NCI-H446 treated with DMSO at 0.1 percent for 48 hours (cell line): ENCODE measurements at places on chromosomes 5 and 9.

- DNase-seq = no peak
Observed at GRCh38 chr5:136814619-136815378, 449.5 kb upstream of the TRPC7 start.

- no peak for DNase-seq
Observed at GRCh38 chr5:140554454-140554853, 2.8 kb downstream of the SRA1 start.

DNA sequence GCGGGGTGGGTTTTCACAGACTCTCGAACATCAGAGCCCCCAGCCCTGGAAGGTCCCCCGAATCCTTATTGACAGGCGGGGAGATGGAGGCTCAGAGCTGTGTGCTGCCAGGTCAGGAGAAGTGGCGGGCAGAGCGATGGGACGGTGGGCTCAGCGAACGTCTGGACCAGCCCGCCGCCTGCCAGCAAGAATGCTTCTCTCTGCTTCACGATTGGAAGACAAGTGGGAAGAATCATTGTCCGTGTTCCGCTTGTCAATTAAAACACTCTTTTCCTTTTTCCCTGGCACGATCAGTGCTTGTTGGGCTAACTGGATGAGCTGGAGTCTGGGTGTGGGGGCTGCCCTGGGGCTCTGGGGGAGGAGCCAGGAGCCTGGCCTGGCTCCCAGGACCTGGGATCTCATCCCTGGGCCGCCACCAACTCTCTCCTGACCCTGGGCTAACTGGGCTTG, 1.6 kb downstream of the COL5A1 start:
- DNase-seq = no peak

DNA sequence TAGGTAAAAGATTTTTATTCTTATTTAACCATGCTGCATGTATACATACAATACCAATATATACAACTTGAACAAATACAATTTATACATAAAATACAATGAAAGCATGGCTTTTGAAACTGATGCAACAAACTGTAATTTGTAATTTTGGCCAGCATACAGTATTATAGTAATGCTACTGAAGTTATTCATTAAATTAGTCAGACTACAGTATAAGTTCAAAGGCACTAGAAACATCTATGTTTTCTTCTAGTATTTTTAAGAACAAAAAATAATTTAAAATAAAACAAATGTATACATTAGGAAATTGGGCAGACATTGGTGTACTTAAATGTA, 18.8 kb downstream of the IL4 start:
- DNase-seq = no peak

DNA sequence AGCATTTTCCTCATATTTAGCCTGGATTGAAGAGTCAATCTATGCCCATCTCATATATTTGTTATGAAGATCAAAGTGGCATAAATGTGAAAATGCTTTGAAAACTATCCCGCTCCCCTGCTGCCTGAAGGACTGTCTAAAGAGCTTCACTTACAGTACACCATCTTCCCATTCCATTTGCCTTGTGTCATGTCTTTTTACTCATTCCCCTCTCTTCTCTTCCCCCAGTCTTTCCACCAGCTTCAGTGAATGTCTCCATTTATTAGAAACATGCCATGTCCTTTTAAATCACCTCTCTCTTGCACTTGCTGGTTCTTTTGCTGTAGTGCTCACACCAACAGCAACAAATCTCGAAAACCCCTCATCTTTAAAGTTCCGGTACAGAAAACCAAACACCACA, 192.7 kb upstream of the SGCD start:
- no peak for DNase-seq

- no peak for DNase-seq
Observed at GRCh38 chr5:65034029-65034812, 265.5 kb downstream of the CWC27 start.

DNA sequence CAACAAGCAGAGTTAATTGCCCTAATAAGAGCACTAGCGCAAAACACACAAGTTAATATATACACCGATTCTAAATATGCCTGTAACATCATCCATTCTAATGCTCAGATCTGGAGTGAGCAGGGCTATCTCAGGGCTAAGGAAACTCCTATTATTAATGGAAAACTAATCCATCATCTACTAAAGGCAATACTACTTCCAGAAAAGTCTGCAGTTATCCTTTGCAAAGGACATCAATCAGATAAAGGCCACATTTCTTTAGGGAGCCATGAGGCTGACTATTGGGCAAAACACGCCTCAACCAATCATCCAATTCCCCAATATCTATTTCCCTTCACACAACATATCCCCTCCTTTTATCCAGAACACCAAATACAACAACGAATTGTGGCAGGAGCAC, 1032.3 kb upstream of the NUDT12 start:
- no peak for DNase-seq

DNA sequence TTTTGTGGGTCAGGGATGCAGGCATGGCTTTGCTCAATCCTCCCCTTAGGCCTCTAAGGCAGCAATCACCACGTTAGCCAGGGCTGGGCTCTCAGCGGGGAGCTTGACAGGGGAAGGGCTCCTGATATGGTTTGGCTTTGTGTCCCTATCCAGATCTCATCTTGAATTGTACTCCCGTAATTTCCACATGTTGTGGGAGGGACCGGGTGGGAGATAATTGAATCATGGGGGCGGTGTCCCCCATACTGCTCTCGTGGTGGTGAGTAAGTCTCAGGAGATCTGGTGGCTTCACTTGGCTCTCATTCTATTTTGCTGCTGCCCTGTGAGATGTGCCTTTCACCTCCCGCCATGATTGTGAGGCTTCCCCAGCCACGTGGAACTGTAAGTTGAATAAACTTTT, 11.5 kb upstream of the IRX4 start:
- no peak for DNase-seq

- no peak for DNase-seq
Observed at GRCh38 chr5:95027151-95027721, 257.7 kb downstream of the MCTP1 start.

GRCh38 chr9:74755355-74755754, 132.4 kb downstream of the TRPM6 start:
- no peak for DNase-seq

DNA sequence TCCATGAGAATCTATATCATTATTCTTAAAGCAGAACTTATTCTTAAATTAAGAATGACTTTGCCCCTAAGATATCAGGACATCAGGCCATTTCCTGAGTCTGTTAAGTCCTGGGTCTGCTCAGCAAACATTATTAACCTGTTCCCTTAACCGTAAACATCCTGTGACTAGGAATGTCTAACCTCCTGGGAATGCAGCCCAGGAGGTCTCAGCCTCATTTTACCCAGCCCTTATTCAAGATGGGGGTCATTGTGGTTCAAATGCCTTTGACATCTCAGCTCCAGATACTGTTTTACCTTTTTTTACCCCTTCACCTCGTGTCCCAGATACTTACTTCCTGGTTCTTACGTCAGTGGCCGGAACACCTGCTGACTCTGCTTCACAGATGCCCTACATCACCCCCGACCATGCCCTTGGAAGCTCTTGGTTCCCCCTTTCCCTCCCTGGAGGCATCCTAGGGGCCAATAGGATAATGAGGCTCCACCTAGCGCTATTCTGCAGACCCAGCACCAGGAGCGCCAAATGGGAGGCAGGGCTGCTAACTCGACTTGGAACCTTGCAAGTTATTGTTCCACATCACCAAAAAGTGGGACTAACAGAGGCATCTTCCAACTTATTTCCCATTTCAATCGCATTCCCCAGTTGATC, 182.5 kb downstream of the MED10 start:
- DNase-seq = no peak

GRCh38 chr5:72325566-72326305, 5.6 kb downstream of the PTCD2 start:
- peak; percentile 26 for DNase-seq

DNA sequence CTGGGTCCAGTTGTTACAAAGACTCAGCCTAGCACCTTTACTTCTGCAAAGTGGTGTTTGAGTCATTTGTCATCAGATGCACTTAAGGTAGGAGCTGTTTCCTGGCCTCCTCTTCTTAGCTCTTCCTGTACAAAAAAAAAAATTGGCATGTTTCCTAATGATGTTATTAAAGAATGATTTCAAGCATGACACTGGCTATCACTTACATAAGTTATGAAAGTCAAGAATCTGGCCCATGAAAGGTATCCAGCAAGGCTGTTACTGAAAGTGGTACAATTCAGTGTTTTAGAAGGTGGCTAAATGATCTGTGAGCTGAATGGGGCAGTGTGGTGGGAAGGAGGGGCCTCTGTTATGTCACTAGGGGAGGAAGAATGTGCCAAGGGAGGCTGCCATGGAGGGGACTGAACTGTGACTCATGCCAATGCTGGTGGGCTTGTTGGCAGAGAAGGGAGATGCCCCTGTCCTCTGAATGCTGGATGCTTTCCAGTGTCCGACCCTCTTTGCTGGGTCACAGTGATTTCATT, 175.1 kb upstream of the MAP1B start:
- peak; percentile 72 for DNase-seq

DNA sequence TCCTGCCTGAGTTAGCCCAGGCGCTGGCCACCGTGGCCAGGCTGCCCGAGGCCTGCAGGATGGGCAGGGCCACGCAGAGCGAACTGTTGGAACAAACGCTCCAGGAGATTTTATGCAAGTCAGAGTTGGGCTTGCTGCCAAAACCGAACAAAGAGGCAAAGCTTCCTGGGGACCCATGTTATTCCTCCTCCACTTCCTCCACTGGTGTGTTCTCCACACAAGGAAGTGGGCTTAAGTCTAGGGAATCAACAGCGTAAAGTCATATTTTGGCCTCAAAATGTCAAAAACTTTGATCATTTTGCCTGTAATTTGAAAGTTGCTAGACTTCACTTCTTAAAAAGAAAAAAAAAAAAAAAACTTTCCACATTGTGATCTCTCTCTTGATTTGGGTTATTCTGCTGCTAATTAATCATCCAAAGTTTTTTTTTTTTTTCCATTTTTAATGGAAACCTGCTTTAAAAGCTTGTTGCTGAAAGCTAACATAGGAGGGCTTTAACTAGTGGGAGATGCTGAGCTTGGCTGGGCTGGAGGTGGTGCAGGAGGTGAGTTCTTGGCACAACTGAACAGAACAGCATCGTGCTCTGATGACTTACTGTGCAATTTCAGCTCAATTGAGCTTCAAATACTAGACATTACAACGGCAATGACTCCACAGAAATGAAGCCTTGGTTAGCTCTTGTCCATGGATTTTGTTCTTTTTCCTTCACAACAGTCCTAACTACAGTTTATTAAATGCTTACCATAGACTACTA, 73.0 kb downstream of the PTPDC1 start:
- no peak for DNase-seq

- DNase-seq = no peak
Observed at GRCh38 chr5:59187857-59188256, 605.0 kb downstream of the RAB3C start.

GRCh38 chr9:105296877-105297287, 52.4 kb downstream of the SLC44A1 start:
- no peak for DNase-seq

- DNase-seq = no peak
Observed at GRCh38 chr5:78887384-78888118, 97.6 kb downstream of the ARSB start.

GRCh38 chr5:72237415-72237814, 82.6 kb downstream of the MRPS27 start:
- no peak for DNase-seq

- DNase-seq = no peak
Observed at GRCh38 chr9:99931155-99931840, 24.8 kb downstream of the STX17 start.

GRCh38 chr5:157327771-157328170, 61.8 kb downstream of the CYFIP2 start:
- no peak for DNase-seq

- DNase-seq = no peak
Observed at GRCh38 chr9:77927265-77927664, 104.3 kb downstream of the GNAQ start.

DNA sequence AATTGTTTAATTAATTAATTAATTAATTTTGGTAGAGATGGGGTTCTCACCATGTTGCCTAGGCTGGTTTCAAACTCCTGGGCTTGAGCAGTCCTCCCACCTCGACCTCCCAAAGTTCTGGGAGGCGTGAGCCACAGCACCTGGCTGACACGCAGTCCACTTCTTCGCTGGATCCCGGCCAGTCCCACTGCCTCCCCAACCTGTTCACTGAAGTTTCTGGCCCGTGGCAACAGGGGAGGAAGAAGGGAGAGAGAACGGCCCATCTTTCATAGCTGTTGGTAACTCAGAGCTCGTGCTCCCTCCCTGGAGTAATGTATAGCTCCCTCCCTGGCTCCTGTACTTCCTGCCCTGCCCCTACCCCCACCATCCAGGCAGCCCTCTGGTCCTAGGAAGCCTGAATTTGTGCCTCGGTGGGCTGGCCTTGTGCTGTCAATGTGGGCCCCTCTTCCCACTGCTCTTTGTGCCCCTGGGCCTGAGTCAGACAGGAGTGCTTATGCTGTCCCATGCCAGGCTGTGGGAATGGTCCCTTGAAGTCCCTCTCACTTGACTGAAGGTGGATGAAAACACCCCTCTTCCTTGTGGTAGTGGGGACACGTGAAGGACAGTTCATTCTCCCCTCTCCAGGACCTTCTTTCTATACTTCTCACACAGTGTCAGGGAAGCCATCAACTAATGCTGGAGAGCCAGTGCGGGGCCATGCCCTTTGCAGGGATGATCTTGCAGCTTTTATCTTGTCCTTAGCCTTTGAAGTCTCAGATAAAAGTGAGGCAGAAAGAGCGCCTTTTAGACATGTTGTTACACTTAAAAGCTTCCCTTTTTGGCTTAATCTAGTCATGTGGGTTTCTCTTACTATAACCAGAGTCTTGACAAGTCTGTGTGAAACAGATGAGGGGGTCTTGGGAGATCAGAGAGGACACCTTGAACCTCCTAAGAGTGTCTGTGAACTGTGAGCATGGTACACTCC, 38.1 kb downstream of the ANGPTL2 start:
- DNase-seq = no peak

GRCh38 chr9:112647596-112647995, 70.3 kb downstream of the INIP start:
- no peak for DNase-seq

GRCh38 chr9:81380504-81381359, 308.6 kb downstream of the TLE1 start:
- no peak for DNase-seq

DNA sequence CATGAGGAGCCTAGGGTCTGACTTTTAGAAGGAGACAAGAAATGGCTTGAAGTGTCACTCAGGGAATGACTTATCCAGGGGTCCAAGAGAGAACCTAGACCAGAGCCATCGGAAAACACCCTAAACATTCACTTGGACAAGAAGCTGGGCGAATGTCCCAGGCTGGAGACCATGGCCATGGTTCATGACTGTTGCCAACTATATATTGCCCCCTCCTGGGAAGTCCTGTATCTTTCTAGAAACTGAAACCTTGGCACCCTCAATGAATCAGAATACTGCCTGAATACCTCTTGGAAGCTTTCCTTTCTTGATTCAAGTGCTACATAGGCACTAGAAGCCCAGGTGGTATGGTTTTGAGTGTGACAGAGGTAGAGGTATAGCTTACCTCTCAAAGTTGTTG, 29.9 kb downstream of the TRMO start:
- no peak for DNase-seq
